Activated CD4-positive, alpha-beta memory T cell treated with anti-CD3 and anti-CD28 coated beads, Interleukin-2, amount 10 ng/mL, durations not matched to agents 7 days and 5 days (primary cell): ENCODE measurements at places on chromosomes 13 and 19.
A peak's percentile ranks its signal among the peaks of the same experiment; 100 is the strongest.

DNA sequence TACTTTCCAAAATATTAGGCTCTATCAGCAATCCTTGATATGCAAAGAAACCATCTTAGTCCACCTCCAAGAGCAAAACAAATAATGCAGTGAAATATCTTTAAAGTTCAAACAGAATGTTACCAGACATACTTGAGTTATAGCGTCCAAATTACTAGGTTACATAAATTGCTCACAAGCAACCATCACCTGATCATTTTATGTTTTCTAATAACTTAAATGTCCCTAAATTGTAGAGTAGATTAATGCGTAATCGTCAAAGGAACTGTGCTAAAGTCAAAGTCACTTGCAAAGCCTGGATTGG is 350.6 kb upstream of the ARGLU1 start:
- DNase-seq, result no peak

- DNase-seq, result no peak
Observed at GRCh38 chr19:45322744-45323281, at the start of gene CKM. CKM (minus strand) TSS chr19:45322875; CDS start chr19:45319713, 3,162 bp downstream.

DNA sequence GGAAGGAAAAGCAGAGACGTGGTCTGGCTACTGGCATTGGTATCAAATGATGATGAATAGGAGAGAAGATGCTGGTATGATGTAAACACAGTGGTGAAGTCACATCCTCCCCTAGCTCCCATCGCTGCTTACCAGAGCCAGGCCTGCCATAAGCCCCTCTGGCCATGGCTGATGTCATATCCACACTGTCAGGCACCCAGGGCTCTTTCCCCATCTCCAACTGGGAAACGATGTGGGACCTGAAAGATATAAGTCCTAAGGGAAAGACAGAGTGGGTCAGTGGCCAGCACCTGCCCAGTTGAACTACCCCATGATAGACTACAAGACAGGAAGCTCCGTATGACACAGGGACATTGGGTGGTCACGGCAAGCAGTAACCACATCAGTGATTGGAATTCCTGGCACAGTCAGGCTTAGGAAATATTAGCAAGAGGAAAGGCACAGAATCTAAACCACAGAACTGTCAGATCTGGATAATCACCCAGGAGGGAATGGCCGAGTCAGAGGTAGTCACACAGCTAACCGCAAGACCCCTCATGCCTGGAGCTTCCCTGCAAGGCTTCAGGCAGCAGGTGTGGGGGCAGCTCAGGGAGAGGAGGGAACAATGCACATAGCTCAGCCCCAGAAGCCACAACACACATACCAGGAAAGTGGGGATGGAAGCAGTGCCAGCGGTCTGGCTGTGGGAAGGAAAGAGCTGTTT is 3.8 kb downstream of the ZNF792 start:
- DNase-seq, result no peak

DNA sequence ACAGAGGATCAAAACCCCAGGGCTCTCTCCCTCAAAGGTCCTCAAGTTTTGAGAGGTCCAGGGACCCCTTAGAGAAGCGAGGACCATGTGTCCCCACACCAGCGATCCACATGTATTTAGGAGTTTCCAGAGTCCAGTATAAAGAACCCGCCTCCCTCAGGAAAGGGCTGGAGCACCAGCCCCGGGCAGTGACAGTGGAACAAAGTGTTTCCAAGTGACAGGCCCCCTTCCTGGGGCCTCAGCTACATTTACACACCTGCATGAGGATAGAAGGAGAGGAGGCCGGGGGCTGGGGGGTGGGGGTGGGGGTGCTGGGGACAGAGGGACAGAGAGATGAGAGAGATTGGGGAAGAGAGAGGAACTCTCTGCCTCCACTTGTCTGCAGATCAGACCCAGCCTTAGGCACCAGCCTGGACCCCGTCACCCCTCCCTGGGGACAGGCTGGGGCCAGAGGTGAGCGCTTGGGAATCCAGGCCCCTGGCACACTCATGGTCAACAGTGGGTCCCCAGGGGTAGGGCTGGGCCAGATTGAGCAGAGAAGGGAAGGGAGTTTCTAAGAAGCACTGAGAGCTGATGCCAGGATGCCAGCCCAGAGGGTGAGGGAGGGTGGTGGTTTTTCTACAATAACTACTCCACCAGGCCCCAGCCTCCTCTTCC is 802 bp downstream of the BCAM start:
- no peak for DNase-seq

DNA sequence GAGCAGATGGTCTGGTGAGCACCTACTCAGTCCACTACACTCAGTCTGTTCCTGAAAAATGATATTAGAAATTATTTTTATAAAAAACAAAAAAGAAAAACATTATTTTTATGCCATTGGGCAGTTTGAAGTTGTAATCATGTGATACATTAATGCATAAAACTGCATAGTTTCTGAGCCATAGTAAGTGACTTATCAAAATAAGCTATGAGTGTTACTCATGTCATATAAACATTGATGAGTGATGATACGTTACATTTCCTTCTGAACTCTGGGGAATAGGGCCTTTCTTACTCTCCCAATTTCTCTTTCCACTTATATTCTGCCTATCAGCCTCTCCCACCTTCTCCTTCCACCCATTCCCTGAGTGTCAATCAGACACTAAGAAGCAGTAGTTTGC is 8.9 kb downstream of the ZNF805 start:
- DNase-seq, result no peak

DNA sequence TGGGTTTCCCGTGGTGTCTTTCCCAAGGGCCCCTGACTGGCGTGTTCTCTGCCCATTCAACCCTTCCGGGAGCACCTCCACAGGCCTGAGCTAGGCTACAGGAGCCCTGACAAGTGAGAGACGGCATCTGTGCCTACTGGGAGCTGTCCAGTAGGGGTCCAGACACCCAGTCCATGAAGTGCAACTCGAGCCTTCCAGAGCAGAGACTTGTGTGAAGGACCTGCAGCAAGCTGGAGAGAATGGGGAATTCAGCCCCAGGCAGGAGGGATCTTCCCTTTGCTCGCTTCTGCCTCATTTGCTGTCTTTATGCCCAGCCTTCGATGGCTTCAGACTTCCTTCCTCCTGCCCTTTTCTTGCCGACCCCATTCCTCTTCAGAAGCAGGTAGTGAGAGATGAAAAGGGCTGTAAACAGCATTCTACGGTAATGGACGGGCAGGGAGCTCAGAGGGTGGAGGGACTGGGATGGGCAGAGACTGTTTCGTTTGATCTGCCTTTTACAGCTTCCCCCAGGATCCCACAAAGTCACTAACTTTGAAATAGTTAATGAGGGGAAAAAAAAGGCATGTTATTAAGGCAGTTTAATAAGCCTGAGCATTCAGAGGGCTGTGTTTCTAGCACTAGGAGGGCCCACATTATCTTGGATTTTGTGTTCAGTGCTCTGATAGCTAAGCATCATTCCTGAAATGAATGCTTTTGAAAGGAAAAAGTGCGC is 327.6 kb downstream of the FGF9 start:
- no peak for DNase-seq

- no peak for DNase-seq
Observed at GRCh38 chr13:30440910-30441703, 18.8 kb downstream of the UBE2L5 start.

- DNase-seq, result no peak
Observed at GRCh38 chr13:110262508-110263291, 44.3 kb downstream of the COL4A1 start.

DNA sequence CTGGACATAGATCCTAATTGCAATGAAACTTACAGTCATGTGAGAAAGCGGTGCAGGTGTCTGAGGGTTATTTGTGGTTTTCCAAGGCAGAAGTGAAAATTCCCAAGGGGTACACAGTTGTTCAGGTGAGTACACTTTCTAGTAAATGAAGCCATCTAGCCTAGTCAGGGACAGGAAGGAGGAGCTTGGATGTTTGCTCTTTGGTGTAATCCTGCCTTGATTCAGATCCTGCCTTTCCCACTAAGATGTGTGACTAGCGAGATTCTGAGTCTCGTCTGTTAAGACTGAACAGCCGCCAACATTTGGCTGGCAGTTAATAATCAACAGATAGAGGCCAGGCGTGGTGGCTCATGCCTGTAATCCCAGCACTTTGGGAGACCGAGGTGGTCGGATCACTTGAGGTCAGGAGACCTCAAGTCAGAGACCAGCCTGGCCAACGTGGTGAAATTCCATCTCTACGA is 2.5 kb downstream of the RPS9 start:
- DNase-seq, result no peak

DNA sequence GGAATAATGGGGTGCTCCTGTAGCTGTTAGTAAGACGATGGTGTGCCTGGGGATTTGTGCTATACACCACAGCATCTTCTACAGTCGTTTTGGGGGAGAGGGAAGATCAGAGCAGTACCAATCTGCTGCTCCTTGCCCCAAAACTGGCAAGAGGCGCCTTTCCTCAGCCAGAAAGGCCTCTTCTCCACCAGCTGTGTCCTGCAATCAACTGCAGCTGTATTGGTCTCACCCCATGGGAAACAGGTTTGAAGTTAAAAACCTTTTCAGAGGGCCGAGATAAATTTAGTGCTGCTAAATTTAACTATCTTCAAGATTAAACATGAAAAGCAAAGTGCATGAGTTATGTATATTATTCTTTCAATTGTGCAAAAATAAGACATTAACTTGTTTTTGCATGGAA is 1.2 kb upstream of the RNASEH2B start:
- DNase-seq, result no peak

DNA sequence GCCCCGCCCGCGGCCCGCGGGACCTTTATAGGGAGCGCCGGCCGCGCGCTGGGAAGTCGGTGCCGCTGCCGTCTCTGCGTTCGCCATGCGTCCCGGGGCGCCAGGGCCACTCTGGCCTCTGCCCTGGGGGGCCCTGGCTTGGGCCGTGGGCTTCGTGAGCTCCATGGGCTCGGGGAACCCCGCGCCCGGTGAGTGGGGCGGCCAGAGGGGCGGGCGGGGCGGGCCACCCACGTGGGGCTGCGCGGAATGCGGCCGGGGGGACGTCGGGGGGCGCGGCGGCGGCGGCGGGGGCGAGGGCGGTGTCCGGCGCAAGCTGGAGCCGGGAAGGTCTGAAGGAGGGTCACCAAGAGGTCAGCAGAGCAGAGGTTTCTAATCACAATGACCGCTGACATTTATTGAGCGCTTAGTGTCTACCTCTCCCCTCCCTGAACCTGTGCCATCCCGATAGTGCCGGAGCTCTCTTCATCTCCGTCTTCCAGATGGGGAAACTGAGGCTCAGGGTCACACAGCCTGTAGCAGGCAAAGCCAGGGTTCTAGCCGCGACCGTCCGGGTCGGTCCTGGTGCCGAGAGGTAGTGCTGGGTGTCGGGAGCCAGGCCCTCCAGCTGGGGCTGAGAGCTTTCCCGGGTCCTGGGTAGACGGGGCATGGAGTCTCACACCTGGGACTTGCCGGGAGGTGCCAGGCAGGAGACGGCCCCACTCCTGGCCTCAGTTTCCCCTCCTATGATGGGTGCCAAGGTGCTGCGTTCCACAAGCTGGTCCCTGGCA is at the start of gene FSTL3:
TSS of gene FSTL3 (plus strand) at position 54 of the 767 bp plus-strand sequence. CDS start at position 86, 32 bp downstream.
- no peak for DNase-seq

- no peak for DNase-seq
Observed at GRCh38 chr13:44267980-44268379, 105.6 kb upstream of the SERP2 start.

- DNase-seq, result no peak
Observed at GRCh38 chr13:99125326-99125915, 75.2 kb upstream of the UBAC2 start.

- DNase-seq, result peak; percentile 75
Observed at GRCh38 chr19:10419646-10420443, 493 bp upstream of the PDE4A start.

DNA sequence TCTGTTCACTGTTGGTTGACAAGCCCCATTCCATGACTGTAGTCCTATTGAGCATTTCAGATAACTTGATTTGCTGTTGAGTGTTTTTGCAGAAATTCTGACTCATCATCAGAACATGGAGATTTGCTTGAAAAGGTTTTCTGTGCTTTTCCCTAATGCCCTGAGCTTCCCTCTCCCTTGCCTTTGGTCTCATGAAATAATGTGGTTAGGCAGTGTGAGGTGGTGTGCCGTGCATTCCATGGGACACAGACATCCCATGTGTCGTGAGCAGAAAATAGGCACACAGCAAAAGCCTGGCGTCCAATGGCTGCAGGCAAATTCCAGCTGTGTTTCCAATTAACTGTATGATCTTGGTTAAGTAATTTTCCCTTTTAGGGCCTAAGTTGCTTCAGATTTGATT is 197.4 kb downstream of the DLEU7 start:
- no peak for DNase-seq
